ENCODE measurements at places on chromosomes 2 and 18.

DNA sequence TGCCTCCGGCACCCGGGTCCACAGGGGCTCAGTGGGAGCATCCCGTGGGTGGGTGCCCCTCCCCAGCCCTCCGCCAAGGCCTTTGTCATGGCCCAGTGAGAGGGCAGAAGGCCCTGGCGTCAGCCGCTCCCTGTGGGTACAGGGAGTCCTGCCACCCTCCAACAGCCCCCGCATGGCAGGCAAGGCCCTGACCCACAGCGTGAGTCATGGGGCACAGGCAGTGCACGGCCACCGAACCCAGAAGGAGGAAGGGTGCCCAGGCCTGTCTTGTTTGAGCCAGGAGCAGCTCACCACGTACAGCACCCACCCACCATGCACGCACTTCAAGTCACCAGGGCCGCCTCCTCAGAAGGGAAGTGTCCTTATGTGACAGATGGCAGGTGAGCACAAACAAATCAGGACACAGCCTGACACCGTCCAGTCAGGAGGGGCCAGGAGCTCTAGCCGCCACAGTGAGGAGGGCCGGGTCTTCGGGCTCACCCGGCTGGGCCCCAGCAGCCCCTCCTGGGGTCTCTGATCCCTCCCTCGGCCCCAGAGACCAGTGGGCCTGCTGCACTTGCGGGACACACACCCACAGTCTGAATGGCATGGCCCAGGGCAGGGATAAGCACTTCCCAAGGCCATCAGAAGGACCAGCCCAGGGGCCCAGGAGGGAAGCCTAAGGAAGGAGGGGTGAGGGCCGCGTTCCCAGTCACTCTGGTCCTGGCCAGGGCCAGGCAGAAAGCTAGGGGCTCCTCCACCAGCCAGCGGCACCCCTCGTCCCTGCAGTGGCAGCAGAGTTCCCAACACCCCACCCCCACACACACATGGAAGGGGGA is 25.8 kb downstream of the BIN1 start:
- no peak for DNase-seq

- no peak for DNase-seq
Measured at GRCh38 chr18:57631697-57632096, 10.1 kb upstream of the NARS1 start.

DNA sequence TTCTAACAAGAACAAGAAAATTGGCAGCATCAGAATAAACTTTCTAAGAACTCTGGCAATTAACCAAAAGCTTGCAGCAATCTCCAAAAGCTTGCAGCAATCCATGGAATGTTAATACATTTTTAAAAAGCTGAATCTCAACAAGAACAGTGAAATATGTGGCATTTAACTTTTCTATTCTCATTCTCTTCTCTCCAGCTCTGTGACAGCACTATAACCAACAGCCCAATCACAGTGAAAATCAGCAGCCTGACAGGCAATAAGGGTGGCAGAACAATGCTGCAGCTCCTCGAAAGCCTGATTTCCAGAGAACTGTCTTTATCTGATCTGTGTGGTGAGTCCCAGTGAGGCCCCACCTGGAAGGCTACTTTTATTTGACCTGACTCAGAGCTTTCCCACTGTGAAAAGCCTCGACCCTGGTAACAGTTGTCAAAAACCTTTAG is 60.0 kb downstream of the TMEM131 start:
- peak; percentile 43 for DNase-seq

- DNase-seq, result no peak
Measured at GRCh38 chr2:178264211-178264610, 69.9 kb downstream of the OSBPL6 start.

- peak; percentile 25 for DNase-seq
Measured at GRCh38 chr18:62790871-62791772, 75.8 kb downstream of the PHLPP1 start.

DNA sequence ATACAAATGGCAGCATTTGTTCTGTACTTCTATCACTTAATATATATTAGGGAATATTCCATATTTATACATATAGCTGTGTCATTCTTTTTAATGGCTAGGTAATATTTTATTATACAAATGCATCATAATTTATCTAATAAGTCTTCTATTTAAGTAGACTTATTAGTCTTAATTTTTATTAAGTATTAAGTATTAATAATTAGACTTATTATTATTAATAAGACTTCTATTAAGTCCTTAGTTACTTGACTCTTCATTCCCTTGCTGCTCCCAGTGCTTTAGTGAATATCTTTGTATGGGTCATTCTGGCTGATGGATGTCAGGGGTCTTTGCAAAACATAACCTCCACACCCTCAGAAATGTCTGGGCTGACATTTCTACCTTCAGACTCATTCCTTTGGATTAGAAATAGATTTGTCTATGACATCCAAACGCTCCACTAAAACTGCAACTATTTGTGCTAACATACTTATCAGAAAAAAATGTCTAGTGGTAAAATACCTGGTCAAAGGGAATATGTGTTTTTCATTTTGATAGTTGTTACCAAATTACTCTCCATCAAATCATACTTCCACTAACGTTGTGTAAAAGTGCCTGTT is 35.8 kb downstream of the EN1 start:
- no peak for DNase-seq

GRCh38 chr2:179478771-179479170 is 214.1 kb upstream of the SESTD1 start:
- DNase-seq, result no peak

DNA sequence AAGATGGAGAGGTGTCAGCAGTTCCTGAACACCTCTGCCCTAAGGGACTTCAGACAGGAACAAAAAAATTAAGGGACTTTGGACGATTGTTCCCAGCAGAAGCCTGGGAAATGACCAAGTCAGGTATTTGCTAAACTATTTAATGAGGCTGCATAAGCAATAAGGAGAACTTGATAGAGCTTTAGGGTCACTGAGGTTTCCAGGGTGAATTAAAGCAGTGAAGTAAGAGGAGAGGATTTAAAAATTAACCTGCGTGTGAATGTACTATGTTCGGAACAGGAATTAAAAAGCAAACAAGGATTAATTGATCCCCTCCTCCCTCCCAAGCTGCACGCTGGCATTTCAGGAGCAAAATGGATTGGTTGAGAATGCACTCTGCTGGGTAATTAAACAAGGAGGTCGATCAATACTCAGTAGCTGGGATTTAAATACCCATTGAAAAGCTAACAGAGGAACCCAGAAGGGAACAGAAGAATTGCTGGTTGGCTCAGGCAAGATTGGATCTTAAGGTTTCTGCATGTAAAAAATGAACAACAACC is 157.2 kb downstream of the RNF152 start:
- no peak for DNase-seq

All from AG20443 (cell line).